ENCODE measurements at places on chromosomes 4 and X.

GRCh38 chr4:101366331-101366730 lies 19.0 kb upstream of the PPP3CA start:
- DNase-seq: no peak

GRCh38 chr4:153733751-153734448 lies 25.9 kb downstream of the RNF175 start:
- DNase-seq: no peak

DNA sequence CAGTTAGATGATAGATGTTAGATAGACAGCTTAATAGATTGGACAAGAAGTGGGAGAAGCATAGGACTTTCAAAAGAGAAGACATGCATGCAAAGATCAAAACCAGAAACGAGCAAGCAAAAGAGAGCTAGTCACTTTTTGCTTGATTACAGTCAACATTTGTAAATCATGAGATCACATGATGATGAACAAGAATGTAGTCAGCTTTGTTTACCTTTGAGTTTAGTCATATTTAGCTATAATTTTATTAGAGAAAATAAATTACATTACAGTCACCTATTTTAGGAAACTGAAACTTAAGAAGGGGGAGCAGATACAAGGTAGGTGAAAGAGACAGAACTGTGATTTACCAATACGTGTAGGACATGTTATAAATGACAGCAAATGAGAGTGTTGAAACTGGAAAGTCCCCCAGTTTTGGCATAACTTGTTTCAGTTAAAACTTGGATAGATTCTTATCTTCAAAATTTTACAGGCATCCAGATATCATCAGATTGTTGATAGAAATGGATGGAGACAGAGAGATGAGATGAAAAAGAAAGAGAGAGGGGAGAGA lies 1083.1 kb upstream of the PCDH10 start:
- DNase-seq: no peak

GRCh38 chrX:18643853-18644252 lies 28.1 kb downstream of the RS1 start:
- DNase-seq: no peak

GRCh38 chr4:3858046-3858730 lies 92.0 kb downstream of the ADRA2C start:
- DNase-seq: no peak

- DNase-seq: no peak
These were observed 41.4 kb downstream of the ABHD18 start for GRCh38 chr4:128006592-128006991.

- DNase-seq: no peak
These were observed 683.5 kb upstream of the GRIA3 start for GRCh38 chrX:122500556-122500955.

DNA sequence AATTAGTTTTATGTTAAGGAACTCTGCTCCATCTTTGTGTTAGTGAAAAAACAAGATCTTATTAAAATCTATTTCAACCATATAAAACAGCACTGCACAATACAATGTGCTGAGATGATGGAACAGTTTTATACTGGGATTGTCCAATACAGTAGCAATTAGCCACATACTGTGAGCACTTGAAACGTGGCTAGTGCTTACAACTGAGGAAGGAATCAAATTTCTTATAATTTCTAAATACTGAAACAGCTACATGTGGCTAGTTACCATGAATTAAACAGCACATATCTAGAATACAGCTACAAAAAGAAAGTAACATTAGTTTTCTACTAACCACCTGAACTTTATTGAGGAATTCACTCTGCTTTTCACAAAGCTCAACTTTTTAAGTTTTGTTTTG lies 14.7 kb downstream of the NFXL1 start:
- no peak for DNase-seq
